ENCODE measurements at places on chromosomes 16 and 17.

DNA sequence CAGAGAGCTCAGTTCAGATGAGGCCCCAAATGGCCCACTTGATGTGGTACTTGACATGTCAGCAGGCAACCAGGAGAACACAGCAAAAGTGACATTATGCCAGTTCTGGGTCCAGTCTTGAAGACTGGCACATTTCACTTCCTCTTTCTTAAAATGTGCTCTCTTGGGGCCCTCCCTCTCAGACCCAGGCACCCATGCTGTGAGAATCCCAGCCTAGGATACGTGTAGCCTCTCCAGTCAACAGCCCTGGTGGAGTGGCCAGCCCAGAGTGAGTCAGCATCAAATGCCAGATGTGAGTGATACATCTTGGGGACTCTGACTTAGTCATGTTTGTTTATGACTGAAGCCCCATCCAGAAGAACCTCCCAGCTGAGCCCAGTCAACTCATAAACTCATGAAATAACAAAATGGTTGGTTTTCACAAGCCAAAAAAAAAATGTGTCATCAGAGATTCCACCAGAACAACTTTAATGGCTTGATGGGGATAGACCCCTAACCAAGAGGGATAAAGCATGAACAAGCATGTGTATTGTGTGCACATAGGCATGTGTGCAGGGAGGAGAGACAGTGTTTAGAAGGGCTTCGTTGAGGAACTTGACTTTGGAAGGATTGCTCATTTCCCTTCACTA lies 82.5 kb upstream of the TNRC6C start:
- no peak for DNase-seq

GRCh38 chr16:2328428-2328827 lies 12.1 kb downstream of the ABCA3 start:
- DNase-seq = no peak

GRCh38 chr16:85103114-85104079 lies 8.9 kb downstream of the CIBAR2 start:
- DNase-seq = no peak

DNA sequence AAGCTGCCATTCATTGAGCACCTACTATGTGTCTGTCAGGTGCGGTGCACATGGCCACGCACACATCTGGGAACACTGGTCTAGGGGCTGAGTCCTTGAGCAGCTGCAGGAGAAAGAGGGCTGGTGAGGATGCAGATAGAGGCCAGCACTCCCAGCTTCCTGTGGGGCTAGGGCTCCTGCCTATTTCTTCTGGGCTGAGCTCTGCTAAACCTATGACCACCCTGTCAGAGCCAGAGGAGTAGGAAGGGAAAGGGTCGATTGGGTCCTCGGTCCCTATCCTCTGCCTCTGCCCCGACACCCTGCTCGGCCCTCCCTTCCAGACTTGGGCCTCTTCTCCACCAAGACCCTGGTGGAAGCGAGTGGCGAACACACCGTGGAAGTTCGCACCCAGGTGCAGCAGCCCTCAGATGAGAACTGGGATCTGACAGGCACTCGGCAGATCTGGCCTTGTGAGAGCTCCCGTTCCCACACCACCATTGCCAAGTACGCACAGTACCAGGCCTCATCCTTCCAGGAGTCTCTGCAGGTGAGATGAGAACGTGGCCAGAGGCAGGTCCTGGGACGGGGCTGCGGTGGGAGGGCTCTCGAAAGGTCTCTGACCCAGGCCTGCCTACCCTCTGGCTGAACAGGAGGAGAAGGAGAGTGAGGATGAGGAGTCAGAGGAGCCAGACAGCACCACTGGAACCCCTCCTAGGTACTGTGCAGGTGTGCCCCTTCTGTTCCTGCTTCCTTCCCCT lies 4.0 kb upstream of the TMEM88 start:
- no peak for DNase-seq

- no peak for DNase-seq
These were observed 132.6 kb downstream of the SNX11 start for GRCh38 chr17:48240122-48240521.

DNA sequence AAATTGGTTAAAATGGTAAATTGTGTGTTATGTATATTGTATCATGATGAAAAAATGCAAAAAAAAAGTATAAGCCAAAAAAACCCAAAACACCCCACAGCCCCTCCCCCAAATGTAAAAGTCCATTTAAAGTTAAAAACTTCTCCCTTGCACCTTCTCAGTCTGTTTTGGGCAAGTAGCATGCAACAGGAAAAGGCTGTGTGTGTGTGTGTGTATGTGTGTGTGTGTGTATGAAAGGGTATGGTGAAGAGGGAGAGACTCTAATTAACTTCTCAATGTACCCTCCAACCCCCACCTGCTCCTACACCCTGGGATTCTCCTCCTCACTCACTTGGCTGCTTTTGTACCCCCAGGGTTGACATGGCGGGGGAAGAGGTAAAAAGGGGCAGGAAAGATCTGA lies 9.2 kb upstream of the GGT6 start:
- DNase-seq = no peak

DNA sequence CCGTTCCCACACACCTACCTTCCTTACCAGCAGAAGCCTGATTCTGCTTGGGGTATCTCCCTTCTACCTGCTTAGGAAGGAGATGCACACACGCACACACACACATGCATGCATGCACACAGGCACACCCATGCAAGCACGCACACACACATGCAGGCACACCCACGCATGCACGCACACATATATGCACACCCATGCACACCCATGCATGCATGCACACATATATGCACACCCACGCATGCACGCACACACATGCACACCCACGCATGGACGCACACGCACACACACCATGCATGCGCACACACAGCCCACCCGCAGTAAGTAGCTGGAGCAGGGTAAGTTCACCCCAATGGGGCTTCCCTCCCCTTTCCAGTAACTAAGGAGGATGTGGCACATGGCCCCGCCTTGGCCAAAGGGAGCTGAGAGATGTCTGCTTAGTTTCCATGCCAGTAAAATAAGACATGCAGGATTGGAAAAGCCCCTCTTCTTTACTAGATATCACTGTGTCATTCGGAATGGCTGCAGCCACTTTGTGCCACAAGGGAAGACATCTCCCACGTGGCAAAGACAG lies 33.7 kb downstream of the ADCY9 start:
- no peak for DNase-seq

- DNase-seq = no peak
These were observed 104.4 kb downstream of the VPS53 start for GRCh38 chr17:610276-610675.

GRCh38 chr16:79747688-79748087 lies 147.2 kb upstream of the MAF start:
- no peak for DNase-seq

GRCh38 chr17:77493901-77494663 lies 353.3 kb downstream of the SEC14L1 start:
- DNase-seq = no peak

GRCh38 chr16:11560701-11561453 lies 25.8 kb downstream of the LITAF start:
- peak; percentile 74 for DNase-seq

DNA sequence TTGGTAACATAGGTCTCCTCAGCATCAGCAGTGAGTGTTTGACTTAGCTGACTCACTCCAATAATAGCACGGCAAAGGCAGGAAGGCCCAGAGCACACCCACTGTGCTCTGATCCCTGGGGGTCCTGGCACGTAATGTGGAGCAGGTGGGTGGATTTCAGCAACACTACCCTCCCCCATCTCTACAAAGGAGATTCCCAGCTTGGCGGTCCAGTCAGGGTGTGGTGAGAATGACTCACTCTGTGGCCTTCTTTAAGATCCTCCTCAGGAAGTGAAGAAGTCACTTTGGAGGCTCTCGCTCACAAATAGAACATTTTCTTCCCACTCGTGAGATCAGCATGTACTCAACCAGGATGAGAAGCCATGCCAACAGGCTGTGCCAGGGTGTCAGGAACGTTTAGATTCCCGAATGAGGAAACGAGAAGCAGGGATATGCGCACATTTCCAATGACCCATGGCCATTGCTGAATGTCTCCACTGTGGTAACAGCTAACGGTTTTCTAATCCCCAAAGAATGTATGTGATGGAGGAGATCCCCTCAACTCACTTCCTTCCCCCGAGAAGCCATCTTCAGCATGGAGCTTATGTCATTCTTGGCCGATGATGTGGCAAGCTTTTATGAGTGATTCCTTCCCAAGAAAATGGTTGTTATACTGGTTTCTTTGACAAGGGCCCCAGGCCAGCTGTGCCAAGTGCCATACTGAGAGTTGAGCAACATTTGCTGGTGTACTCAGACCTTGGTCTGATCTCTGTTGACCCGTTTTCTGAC lies 365.2 kb downstream of the C16orf95 start:
- peak; percentile 98 for DNase-seq

- DNase-seq = no peak
These were observed 532.3 kb downstream of the CDH13 start for GRCh38 chr16:83159049-83159448.

GRCh38 chr17:10117581-10118001 lies 80.8 kb downstream of the GAS7 start:
- no peak for DNase-seq

GRCh38 chr17:2174468-2175293 lies 119.8 kb downstream of the HIC1 start:
- no peak for DNase-seq

GRCh38 chr17:19303367-19303776 lies 59.2 kb downstream of the B9D1 start:
- no peak for DNase-seq

DNA sequence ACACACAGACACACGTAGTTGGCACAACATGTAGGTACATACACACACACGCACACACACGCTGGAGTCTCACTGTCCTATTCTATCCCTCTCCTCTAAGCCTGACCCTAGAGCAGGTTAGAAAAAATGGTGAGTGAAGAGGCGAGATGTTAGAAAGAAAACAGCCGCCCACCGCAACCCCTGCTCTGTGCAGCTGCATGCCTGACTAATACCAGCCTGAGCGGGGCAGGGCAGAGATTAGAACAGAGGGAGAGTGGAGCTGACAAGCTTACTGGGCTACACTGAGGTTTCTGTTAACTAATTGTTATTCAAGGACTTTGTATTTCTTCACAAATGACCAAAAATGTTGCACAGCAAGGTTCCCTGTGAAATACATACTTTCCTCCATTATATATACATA lies 59.8 kb downstream of the AMFR start:
- no peak for DNase-seq

GRCh38 chr17:58282442-58282841 lies 1.7 kb upstream of the MPO start:
- DNase-seq = no peak

- no peak for DNase-seq
These were observed 118.3 kb downstream of the NPIPB5 start for GRCh38 chr16:22628994-22629393.

GRCh38 chr17:39045948-39046679 lies 78.9 kb upstream of the FBXO47 start:
- DNase-seq = no peak

- DNase-seq = no peak
These were observed 16.2 kb downstream of the CLUH start for GRCh38 chr17:2695243-2695960.

DNA sequence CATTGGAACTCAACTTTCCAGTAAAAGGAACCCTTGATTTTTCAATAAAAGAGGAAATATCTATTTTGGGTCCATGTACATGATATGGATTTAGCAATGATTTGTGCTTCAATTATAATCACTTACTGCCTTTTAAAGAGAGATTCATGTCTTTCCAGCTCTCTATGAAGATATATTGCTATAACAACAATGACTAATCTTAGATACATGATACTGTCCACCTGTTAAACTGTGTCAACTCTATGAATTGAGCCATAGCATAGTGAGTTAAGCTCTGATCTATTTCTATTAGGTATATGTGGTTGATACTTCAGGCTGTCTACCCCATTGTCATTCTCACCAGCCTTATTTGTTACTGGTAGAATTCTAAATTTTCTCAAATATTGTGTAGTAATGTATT lies 15.0 kb upstream of the MPHOSPH6 start:
- peak; percentile 28 for DNase-seq

GRCh38 chr17:66142428-66142827 lies 49.5 kb downstream of the CEP112 start:
- DNase-seq = no peak

- no peak for DNase-seq
These were observed 838 bp upstream of the TMEM97 start for GRCh38 chr17:28317966-28318758.

- no peak for DNase-seq
These were observed 99.1 kb upstream of the CIBAR2 start for GRCh38 chr16:85211271-85211801.
